ENCODE measurements at places on chromosomes 3 and 15.
A peak's percentile ranks its signal among the peaks of the same experiment; 100 is the strongest.

- no peak for DNase-seq
Observed at GRCh38 chr3:52986938-52987337, 58.9 kb downstream of the SFMBT1 start.

DNA sequence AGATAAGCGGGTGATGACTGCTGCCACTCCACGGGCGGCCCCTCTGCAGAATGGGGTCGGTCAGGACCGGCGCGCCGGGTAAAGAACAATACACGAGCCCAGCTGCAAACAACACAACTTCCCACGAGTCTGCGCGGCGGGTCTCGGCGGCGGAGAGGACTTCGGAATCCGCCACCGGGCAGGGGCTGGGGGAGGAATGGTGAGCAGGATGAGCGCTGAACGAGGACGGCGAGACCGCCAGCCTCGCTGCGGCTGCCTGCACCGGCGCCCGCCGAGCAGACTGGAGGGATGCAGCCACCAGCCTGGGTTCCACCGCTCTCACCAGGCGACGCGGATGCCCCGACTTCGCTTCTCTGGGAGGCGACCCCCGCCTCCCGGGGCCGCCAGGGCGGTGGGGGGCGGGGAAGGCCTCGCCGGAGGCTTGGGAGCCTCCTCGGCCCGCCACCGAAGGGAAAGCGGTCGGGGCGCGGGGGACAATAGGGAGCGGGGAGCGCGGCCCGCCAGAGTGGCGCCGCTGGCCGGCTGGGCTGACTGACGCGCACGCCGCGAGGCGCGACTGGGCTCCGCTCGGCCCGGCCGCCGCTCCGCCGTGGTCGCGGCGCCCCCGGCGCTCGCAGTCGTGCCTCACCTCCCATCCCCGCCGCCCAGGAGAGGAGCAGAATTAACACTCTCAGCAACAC, 515 bp downstream of the ADAM10 start:
- peak; percentile 63 for DNase-seq

DNA sequence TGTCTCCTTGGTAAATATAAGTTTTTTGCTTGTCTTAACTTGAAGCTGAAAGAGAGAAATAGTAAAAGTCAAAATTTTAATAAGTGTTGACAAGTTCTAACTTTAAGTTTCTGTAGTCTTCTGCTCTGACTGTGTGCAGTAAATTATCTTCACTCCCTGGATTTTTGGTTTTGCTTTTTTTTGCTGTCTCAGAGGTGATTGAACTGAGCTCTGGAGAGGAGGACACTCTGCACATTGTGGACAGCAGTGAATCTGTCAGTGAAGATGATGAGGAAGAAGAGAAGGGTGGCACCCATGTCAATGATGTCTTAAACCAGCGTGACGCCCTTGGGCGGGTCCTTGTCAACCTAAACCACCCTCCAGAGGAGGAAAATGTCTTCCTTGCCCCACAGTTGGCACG, 40.5 kb upstream of the TEX264 start:
- no peak for DNase-seq

DNA sequence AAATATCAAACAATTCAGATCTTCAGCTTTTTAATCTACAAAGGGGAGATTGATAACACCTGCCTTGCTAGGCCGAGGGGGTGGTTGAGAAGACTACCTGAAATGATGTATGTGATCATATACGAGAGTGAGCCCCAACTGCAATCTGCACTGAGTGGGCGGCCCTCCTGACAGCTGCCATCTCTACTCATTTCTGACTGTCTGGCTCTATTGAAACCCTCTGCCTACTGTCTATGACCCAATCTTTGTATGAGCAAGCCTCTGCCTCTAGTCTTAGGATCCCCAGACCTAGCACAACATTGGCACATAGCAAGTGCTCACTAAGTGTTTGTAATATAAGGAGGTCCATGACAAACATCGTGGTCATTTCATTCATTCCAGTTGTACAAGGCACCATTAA, 144.4 kb upstream of the NR2F2 start:
- no peak for DNase-seq

- DNase-seq, result no peak
Observed at GRCh38 chr3:197171481-197172067, 126.8 kb downstream of the DLG1 start.
